ENCODE measurements at places on chromosomes 13 and 19.

DNA sequence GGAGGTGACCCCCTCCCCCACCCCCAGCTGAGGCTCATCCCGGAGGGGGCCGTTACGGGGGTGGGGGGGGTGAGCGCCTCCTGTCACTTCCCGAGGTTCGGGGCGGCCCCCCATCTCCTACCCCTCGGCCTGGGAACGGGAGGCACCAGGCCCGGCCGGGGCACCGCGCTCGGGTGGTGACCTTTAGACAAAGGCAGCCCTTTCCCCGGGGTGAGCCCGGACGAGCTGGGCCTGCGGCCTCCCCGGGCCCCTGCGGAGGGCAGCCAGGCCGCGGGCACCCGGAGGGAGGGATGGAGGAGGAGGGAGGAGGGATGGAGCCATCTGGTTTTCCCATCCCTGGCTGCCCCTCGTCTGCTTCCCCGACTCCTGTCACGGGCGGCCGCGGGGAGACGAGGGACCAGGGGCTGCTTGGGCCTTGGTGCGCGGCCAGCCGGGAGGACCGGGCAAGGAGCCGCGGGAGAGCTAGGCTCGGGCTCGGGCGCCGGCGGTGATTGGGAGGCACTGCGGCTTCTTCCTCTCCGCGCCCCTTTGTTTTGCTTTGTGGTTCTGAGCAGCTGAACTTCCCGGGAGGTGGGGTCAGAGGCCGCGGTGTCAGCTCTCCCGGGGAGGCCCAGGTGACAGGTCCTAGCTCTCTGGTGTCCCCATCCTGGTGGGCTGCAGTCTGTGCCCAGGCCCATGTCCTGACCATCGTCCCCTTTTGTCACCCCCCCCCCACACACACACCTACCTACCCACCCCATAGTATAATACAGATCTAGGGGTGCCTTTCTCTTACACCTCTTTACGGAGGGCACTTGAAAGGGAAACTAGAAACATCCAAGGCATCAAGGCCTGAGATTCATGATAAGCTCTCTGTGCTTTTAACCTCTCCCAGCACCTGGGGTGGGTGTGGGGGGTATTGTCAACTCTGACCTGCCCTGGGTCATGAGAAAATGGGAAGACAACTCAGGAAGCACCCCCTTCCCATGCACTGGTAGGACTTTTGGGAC, 1.3 kb downstream of the BICRA start:
- no peak for DNase-seq

DNA sequence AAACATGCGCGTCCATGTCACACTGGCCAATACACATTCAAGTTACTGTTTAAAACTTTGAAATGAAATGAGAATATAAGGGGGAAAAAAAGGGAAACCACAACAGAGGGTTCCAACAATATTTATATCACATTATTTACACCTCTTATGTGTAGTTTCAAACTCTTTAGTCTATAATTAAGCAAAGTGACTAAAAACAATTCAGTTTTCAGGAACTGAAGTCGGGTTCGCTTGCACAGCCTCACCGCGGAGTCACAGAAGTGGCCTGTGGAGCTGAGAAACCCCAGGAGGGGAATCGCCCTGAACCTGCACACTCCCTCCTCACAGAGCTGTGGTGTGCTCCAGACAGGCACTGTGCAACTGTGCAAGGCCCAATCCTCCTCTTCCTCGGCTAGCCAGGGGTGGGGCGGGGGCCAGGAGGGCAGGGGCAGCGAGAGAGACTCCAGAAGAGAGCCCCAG, 75.9 kb downstream of the STK24 start:
- DNase-seq, result no peak

DNA sequence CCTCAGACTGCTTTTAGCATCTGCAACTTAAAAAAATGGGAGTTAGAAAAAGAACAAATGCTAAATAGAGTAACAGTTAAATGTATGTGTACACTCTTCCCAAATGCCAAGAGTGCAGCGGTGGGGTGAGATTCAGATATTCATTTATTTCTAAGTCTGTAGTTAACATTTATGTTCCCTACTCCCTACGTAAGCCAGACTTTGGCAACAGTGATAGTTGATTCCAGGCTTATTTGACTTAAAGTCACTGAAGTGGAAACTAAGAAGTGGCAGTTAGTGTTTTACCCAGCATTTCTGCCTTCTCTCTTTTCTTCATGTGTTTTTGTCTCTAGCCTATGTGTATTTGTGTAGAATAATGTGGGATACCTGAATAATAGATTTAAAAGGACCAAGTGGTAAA, 4.5 kb downstream of the MIR17HG start:
- DNase-seq, result no peak

DNA sequence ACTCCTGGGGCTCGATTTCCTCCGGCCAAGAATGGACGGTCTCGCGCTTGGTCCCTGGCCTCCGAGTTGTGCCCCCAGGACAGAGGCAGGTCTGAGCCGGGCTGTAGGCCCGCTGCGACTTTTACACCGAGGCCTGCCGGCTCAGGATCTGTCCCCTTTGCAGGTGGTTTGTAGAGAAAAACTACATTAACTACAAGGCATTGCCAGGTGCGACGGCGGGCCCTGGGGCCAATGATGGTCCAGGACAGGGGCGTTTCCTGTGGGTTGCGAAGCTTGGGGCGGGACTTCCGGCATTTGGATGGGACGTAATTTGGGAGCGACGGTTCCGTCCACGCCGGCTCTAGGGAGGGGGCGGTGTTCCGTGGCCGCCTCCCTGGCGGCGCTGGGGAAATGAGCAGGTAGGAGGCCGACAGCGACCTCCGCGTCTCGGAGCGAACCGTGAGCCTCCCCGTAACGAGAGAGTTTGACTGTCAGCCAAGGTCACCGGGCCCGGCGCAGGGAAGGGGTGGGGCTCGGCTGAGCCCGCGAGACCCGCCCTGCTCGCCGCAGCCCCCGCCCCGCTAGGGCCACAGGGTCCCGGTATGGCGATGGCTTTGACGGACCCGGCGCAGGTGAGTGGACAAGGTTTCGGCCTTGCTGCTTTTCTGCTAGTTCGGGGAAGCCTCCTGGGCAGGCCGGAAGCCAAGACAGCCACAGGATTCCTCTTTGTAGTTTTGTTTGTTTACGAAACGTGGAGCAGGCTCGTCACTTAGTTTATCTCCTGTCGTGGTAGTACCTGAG, at the start of gene ZNF805:
Gene ZNF805 (plus strand): TSS at position 322 of the 780 bp plus-strand sequence. CDS start 260 bp downstream, at position 582.
- DNase-seq, result peak; percentile 84

- no peak for DNase-seq
Measured at GRCh38 chr19:7928741-7929701, 3.1 kb upstream of the CTXN1 start.

DNA sequence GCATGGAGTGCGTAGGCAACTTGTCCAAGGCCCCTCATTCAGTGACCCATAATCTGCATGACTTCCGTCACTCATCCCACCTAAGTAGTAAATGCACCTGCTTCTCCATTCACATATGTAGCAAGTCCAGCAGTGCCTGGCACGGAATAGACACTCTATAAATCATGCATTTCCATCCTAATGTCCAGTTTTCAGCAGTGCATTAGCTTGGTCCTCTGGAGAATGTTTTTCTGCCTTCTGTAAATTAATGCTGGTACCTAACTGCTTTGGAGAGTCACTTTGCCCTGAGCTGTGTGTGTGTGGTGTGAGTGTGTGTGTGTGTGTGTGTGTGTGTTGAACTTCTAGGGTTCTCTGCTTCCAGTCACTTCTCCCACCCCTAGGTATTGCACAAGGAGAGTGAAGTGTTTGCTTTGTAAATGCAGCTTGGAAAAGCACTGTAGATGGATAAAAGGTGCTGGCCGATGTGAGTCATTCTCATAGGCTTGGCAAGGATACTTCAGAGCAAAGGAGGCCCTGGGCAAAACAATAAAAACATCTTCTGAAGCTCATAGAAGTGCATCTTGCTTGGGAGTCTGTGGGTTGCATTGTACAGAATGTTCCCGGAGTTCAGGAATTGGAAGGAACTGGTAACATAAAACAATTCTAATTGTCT, 181.8 kb downstream of the KATNAL1 start:
- DNase-seq, result no peak

DNA sequence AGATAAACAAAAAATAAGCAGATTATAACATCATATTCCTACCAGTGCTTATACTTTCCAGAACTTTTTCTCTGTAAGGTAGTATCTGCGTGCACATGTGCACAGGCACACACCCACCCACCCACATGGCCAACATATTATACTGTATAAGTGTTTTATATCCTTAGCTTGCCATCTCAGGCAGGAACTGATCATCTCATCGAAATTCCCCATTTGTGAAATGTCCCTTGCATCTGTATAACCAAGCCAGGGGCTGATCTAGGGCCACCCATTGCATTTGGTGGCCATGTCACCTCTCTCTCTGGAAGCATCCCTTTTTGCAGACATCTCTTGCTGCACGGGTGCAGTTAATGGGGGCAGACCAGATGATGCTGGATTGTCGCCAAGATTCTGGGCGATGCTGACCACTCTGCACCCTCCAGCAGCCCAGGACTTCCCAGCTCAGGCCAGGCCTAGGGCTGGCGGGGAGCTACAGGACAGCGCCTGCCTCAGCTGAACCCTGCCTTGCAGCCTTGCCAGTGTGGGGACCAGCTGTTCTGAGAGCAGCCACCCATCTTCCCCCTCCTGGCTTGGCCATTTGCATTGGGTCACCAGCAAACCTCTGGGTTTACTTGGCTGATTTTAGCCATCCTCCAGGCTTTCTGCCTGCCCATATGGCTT, 95.9 kb downstream of the SLC7A1 start:
- no peak for DNase-seq

- DNase-seq, result no peak
Measured at GRCh38 chr19:49423985-49424303, 703 bp upstream of the PTH2 start.

GRCh38 chr19:359653-359925, 15.0 kb upstream of the MIER2 start:
- no peak for DNase-seq

DNA sequence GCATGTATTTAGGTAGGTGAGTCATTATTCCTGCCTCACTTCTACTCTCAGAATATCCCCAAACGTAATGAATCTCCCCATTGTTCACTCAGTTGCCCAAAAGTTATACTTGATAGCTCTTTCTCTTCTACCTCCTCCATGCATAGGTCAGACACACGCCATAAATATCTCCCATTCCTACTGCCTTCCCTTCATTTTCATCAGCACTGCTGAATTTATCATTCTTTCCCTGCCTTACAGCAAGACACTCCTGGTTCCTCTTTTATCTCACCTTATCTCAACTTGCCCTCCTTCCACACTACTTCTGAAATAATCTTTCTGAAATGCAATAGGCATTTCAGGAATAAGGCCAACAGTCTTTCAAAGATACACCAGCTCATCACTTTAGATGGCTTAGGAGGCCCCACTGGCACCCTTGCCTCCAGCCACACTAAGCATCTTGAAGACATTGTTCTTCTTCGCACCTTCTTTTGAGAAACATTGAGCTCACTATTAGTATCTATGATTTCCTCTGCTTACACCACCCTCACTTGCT, 333.9 kb downstream of the MYO16 start:
- DNase-seq, result no peak

DNA sequence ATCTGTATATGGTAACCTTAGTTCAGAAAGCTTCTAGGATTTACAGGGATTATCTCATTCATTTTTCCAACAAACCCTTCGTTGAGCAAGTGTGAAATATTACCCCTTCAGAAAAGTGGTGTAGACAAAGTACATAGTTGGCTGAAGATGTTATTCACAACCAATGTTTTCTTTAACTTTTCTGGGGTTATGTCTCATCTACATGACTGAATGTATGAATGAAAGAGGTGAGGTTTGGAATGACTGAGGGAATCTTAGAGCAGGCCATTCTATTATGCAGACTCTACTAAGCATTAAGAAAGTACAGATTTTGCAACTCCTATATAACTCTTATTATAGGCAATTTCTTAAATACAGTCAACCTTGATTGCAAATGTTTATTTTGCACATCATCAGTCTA, 167.2 kb downstream of the NDFIP2 start:
- DNase-seq, result no peak

- no peak for DNase-seq
Measured at GRCh38 chr19:5182751-5183150, 157.9 kb downstream of the PTPRS start.

- DNase-seq, result no peak
Measured at GRCh38 chr13:20492641-20493040, 33.0 kb downstream of the CRYL1 start.

- no peak for DNase-seq
Measured at GRCh38 chr19:3958836-3959765, 11.8 kb downstream of the DAPK3 start.

DNA sequence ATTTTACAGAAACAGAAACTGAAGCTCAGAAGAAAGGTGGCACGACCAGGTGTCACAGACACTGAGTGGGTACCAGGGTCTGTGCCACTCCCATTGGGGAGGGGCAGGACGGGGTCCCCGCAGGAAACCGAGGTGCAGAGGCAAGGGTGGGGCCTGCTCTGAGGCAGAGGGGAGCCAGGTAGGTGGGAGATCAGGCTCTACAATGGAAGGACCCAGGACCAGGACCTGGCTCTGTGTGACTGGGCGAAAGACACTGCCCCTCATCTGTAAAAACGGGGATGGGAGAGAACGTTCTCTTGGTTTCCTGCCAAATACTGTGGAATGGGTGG, 2.8 kb downstream of the PTGIR start:
- no peak for DNase-seq

GRCh38 chr13:64397701-64398100, 2832.4 kb downstream of the PCDH9 start:
- no peak for DNase-seq

DNA sequence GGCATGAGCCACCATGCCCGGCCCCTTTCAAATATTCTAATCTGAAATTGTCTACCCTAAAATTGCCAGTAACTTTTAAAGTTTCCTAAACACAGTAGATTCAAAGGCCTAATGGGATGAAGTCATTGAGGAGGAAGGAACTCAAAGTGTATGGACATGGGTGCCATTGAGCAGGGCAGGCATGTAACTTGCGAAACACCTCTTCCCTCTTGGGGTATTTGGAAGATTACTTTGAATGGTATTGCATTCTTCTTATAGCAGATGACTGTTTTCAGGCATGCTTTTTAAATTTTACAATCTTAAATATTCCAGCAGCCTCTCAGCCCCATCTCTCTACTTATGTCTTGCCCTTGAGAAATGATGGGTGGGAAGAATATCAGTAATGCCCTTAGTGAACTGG, 21.0 kb downstream of the TM9SF2 start:
- DNase-seq, result no peak

- DNase-seq, result no peak
Measured at GRCh38 chr19:13962699-13963602, 10.6 kb downstream of the DCAF15 start.

DNA sequence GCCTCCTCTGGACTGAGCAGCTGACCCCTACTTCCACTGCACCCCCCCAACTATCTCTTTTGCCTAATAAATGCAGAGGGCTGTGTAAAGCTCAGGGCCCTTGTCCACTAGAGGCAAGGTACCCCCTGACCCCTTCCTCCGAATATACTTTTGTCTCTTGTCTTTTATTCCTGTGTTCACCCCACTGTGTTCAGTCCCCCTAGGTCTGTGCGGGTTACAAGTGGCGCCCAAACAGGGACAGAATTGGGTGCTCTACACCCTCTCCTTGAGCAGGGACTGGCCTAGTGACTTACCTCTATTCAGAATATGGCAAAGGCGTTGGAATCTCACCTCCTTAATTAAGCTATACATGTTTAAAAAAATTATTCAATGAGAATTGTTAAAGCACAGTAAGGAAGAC, 15.0 kb downstream of the ZNF350 start:
- DNase-seq, result no peak
